ENCODE measurements at places on chromosomes 1 and 21.

DNA sequence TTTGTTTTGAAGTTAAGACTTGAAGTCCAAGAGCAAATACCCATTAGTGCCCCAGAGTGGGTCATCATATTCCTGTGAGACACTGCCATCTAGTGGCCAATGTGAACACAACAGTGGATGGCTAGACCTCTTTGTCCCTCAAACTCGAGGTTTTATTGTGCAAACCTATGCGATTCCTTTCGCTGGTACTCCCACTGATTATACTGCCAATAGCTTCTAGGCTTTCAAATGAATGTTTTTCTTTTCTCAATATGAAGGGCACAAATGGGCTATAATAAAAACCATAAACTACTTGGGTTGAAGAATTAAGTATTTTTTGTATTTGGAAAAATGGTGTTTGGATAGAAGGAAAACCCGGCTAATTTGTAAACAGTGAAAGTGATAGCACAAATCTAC lies 100.4 kb upstream of the ZNF281 start:
- peak; percentile 64 for DNase-seq

DNA sequence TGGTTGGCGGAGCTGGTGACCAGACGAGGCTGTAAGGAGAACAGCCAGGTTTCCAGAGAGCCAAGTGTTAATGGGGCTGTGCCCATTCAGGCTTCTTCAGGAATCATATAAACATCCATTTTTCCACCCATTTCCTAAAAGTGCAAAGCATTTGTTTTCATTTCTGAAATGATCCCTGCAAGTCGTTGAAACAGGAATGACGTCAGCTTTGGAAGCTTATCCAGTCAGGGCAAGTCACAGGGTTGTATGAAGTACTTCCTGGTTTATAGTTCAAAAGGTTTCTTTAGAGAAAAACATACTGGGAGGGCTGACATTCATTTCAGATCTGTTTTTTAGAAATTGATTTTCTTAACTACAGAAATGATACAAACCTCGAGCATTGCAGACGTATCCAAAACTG lies 29.2 kb downstream of the IGSF5 start:
- DNase-seq = no peak

GRCh38 chr1:244138399-244138798 lies 87.3 kb downstream of the ZBTB18 start:
- DNase-seq = no peak

DNA sequence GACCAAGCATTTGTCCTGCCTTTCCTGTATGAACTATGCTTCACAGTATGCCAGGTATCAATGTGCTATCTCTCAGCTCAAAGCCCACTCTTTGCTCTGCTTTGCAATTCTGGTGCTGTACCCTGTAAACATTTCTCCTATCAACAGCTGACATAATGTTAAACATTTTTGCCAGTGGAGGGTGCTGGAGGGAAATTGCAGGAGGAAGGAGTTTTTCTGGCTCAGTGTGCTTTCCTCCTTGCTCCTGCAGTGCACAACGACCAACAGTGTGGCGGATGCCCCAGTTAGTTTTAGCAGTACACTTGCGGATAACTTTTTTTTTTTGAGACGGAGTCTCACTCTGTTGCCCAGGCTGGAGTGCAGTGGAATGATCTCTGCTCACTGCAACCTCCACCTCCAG lies 67.1 kb upstream of the PTGFRN start:
- DNase-seq = no peak

GRCh38 chr1:214518361-214518760 lies 33.0 kb downstream of the PTPN14 start:
- DNase-seq = no peak

DNA sequence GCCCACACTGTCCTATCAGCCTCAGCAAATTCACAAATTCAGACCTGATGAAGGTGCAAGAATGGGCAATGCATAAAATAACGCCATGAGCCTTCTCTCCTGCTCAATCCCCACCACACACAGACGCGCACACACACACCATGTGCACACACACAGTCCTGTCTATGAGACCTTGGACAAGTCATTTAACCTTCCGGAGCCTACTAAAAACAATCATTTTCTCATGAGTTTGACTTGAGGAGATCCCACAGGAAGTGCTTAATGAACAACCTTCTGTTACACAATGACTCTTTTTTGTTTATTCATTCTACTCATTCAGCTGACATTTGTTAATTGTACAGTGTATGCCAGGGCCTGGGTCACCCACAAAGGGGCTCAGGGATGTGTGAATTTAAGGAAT lies 125.4 kb downstream of the EDEM3 start:
- no peak for DNase-seq

DNA sequence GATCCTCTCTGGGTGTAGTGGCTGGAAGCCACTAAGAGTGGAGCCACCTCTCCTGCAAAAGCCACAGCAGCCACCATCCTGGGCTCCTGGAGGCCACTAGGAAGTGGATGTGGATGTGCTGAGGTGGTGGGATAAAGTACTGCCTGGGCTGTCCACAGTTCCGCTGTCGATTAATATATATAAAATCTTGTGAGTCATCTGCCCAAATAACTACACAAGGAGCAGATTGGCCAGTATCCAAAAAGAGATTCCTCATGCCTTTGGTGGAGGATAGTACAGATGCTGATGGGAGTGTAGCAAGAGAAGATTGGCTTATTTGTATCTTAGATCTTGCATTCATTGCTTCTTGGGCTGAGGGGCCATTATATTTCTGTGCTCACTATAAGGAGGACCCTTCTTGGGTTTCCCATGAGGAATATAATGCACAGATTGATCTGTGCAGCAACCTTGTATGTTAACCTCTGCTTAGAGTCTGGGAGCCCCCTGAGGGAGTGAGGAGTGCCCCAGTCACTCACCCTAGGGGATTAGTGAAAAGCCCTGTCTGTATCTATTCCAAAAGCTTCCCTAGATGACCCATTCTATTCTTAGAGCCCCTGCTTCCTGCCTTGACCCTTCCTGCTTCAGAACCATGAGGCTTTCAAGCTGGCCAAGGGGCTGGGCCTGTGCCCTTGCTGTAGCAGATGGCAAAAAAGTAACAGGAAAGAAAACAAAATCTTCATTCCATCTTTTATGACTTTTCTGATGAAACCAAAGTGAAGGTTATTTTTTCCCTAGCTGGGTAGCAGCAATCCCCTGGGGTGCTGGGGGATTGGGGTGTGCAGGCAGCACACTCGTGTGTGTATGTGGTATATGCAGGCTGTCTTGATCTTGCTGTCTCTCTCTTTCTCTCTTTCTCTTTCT lies 31.7 kb downstream of the RCSD1 start:
- no peak for DNase-seq

DNA sequence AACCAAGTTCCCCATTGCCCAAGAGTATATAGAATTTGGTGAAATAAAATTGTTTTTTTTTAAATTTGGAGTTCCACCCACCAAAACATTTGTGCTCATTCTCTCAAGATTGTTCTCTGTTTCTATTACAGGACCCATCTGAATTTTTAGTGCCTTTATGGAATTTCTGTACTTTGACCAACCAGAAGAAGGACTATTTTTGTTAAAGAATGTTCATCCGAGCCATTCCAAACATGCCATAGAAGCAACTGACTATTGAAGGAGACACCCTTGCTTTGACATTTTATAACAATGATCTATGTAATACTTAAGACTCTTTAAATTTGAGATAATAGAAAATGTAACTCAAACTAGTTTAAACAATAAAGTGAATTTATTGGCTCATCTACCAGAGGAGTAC lies 655.7 kb upstream of the ADAMTS5 start:
- no peak for DNase-seq

DNA sequence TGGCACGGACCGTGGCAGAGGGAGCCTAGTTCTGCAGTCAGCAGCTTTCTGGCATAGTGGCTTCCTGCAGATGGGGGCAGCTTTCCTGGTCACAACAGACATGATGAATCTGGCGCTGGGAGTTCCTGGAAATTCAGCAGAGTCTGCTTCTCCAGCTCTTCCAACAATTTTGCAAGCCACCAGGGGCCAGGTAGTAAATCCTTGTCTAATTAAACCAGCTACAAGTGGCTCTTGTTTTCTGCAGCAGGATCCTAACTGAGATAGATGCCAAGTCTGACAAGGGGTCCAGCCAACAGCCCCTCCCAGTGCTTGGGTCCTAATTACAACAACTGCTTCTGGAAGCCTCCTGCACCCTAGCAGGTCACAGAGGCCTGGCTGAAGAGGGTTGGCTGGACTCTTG lies 35.8 kb downstream of the TRIM62 start:
- no peak for DNase-seq

DNA sequence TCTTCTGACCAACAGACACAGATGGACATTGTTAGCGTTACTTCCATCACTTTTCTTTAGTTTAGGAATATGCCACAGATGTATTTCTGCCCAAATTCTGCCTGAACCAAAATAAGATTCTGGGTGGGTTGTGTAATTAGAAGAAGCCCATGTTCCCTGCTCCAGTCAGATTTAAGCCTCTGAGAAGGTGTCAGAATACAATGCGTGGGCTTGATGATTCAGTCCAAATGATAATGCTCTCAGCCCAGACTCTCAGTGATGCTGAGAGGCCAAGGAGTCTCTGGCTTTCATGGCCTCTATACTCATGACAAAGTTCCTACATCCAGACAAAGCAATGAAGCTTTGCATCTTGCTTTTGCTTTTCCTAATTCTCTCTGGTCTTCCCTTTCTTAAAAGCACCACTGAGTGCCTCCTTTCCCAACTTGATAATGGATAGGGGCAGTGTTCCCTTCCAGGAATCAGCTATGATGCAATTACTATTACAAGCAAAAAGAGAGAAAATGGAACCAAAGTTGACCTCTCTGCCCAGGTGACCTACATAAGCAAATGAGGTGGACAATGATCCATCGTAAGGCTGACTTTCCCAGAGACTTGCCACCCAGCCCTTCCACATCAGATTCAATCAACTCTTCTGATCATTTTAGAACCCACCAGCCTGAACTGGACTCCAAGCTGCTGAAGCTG lies 8.8 kb downstream of the SEC16B start:
- DNase-seq = no peak

DNA sequence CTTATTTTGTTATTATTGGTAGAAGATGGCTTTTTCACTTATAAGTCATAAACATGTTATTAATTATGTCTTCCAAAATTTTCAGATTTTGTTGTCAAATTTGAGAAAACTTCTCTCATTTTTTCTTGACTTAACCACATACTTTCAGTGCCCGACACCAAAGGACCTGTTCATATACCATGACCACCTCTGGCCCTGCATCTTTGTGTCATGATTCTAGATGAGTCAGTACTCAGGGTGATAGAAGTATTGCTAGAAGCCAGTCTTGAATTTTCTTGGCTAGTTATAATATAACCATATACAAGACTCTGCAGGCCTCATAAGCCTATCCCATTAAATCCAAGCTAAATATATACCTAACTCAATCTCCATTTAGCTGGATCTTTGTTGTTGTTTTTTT lies 35.4 kb upstream of the DPH5 start:
- DNase-seq = no peak

DNA sequence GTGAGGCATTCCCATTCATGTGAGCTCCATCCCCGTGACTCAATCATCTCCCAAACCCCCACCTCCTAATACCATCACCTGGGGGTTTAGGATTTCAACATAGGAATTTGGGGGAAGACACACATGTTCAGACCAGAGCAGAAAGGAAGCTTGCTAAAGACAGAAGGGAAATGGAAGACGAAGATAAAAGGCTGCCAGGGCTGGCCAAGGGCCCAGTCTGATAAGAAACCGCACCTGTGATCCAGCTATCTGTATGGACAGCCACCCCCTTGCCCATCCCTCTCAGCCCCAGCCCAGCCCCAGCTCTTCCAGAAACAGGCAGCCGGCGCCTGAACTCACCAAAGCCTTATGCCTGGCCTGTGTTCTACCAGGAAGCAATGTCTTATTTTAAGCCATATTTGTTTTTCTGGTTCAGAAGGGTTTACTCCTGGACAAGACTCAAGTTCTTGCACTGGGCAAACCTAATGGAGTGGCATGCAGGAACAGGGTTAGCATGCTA lies 198.4 kb upstream of the VAMP3 start:
- DNase-seq = no peak

DNA sequence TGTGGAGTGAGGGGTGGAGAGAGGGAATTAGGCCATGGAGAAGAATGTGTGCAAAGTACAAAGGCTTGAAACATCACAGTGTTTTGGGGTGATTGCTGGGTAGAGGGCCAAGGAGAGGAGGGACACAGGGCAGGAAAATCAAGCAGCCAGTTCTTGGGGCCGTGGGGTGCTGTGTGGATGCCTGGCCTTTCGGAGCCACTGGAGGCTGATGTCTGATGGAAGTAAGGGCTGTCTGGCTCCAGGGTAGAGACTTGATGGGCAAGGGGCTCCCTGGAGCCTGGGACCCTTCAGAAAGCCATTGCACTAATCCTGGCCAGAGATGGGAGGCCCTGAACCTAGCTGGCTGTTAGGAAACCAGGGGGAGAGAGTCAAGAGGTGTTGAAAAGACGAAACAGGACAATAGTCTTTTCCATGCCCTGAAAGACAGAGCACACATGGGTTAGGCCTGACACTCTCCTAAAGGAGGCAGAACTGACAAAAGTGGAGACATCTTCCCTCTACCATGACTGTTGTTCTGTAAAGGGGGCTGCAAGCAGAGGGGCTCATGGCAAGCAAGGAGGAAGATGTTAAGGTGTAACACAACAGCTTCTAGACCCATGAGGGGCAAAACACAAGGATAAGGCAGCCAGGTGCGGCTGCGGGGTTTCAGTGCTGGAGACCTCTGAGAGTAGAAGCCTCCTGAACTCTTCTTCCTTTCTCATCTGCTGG lies 21.0 kb downstream of the ATF3 start:
- DNase-seq = no peak

DNA sequence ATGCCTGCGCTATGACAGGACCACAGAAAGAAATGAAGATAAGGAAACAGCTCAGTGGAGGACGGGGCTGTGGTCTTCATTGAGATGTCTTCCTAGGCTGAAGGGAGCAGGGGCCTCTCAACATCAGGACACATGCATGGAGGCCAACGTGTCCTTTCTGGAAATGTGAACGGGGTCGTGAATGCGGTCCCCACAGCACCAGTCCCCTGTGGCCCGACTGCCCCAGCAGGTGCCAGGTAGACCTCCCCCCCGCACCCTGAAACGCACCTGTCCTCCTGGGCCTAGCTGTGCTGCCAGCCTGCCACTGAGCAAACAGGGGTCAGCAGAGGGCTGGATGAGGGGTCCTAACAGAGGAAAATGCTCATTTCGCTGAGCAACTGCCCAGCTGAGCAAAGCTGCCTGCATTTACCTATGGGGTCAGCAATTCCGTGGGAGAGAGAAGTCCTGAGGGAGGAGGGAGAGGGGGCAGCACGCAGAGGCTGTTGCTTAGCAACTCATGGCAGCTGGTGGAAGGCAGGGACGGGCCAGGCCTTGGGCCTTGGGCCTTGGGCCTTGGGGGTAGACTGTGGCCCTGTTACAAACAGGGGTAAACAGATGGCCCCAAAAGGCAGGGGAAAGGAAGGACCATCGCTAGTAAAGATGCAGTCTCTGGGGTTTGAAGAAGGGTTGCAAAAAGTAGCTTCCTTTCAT lies 77.4 kb downstream of the NPHP4 start:
- DNase-seq = no peak

GRCh38 chr1:30816211-30817076 lies 58.9 kb upstream of the LAPTM5 start:
- no peak for DNase-seq

GRCh38 chr21:43369124-43369523 lies 57.8 kb downstream of the SIK1 start:
- DNase-seq = no peak

- no peak for DNase-seq
Observed at GRCh38 chr1:7560601-7561181, 210.4 kb upstream of the VAMP3 start.
